Activated CD4-positive, alpha-beta memory T cell treated with anti-CD3 and anti-CD28 coated beads, Interleukin-2, amount 10 ng/mL, durations not matched to agents 7 days and 5 days (primary cell): ENCODE measurements at places on chromosomes 3 and 15.
A peak's percentile ranks its signal among the peaks of the same experiment; 100 is the strongest.

GRCh38 chr15:58313810-58314592 lies 117.8 kb upstream of the LIPC start:
- no peak for DNase-seq

DNA sequence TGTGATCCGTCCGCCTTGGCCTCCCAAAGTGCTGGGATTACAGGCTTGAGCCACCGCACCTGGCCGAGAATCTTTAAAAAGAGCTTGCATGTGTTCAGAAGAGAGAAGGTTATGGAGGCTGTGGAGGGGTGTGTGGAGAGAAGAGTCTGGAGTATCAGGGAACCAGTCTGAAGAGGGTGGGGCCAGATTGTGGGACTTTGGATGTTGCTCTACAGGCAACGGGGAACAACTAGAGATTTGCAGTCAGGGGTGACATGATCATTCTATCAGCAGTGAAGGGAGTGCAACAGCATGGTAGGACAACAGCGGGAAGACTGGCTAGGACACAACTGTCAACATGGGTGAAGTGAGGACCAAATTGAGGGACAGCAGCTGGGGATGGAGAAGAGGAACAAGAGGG lies 8.9 kb downstream of the SCAMP2 start:
- DNase-seq: no peak

DNA sequence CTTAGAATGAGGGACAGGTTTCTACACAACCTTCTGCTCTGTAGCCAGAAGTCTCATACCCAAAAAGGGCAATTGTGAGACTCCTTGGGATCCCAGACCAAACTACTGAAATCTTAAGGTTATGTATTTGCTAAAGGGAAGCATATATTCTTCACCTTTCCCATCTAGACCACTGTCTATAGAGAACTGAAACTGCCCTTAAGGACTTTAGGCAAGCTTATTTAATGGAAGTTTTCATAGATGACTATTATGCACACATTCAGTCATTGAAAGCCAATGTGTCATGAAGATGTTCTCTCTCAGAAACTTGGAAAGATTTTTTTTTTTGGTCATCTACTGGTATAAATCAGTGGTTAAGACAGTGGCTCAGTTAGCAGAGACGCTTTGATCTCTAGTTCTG lies 365.3 kb downstream of the MCTP2 start:
- no peak for DNase-seq

DNA sequence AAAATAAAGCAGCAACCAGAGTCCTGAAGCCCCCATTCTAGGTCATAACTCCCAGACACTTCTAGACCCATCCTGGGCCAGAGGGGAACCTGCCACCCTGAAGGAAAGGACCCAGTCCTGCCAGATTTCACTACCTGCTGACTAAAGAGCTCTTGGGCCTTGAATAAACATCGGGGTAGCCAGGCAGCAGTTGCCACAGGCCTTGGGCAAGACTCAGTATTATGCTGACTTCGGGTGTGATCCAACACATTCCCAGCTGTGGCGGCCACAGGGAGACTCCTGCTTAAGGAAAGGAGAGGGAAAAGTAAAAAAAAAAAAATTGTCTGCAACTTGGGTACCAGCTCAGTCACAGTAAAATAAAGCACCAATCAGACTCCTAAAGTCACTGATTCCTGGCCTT lies 23.8 kb downstream of the NEDD4 start:
- no peak for DNase-seq

DNA sequence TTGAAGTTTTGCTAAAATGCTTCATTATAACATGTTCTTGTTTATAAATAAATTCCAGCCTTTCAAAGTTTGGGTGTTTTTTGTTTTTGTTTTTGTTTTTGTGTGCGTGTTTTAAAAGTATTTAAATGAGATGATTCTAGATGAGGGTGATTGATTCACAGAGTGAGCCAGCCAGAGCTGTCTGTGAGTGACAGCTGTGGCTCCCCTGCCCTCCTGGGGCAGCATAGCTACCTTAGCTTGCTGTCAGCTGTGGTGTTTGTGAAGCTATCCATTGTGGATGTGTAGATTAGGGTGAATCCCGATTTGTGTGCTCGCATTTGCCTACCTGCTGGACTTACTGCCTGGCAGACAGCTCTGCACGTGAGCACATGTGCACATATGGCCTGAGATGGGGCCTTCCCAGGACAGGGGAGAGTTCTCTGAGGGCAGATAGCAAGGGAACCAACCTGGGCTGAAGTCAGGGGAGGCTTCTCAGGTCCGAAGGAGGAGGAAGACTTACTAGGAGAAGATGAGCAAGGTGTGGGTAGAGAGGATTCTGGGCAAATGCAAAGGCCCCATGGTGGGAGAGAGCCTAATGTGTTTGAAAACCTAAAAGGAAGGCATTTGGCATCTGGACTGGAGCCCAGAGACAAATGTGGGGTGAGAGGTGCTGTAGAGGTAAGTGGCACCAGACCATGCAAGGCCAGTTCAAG lies 124.2 kb downstream of the EEFSEC start:
- DNase-seq: no peak

GRCh38 chr3:65352951-65353350 lies 665.2 kb upstream of the ADAMTS9 start:
- no peak for DNase-seq

GRCh38 chr15:91908391-91908790 lies 54.9 kb downstream of the SLCO3A1 start:
- no peak for DNase-seq

GRCh38 chr3:58651276-58651675 lies 15.3 kb downstream of the FAM3D start:
- DNase-seq: no peak

DNA sequence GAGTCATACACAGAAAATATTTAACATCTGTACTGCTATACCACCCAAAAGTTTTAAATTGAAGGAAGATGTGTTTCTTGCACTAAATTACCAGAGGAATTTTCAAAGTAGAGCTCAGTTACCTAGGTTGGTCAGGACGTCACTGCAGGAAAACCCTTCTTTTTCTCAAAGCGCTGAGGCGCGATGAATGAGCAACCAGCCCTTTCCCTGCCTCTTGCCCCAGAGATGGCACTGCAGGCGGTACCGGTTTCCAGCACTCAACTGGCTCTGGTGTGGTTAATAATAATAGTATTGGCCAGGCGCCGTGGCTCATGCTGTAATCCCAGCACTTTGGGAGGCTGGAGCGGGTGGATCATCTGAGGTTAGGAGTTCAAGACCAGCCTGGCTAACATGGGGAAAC lies 49.3 kb downstream of the HES1 start:
- DNase-seq: no peak

GRCh38 chr3:110243081-110243480 lies 828.5 kb upstream of the NECTIN3 start:
- DNase-seq: no peak

- no peak for DNase-seq
These were observed 21.4 kb downstream of the ACKR2 start for GRCh38 chr3:42830437-42831320.

GRCh38 chr15:85131915-85132314 lies 150.3 kb downstream of the PDE8A start:
- DNase-seq: no peak

- no peak for DNase-seq
These were observed 10.6 kb downstream of the HCN4 start for GRCh38 chr15:73357999-73358665.

GRCh38 chr3:101940521-101941317 lies 91.4 kb downstream of the NFKBIZ start:
- DNase-seq: no peak

- DNase-seq: no peak
These were observed 243.8 kb downstream of the KCNH8 start for GRCh38 chr3:19392150-19392549.

DNA sequence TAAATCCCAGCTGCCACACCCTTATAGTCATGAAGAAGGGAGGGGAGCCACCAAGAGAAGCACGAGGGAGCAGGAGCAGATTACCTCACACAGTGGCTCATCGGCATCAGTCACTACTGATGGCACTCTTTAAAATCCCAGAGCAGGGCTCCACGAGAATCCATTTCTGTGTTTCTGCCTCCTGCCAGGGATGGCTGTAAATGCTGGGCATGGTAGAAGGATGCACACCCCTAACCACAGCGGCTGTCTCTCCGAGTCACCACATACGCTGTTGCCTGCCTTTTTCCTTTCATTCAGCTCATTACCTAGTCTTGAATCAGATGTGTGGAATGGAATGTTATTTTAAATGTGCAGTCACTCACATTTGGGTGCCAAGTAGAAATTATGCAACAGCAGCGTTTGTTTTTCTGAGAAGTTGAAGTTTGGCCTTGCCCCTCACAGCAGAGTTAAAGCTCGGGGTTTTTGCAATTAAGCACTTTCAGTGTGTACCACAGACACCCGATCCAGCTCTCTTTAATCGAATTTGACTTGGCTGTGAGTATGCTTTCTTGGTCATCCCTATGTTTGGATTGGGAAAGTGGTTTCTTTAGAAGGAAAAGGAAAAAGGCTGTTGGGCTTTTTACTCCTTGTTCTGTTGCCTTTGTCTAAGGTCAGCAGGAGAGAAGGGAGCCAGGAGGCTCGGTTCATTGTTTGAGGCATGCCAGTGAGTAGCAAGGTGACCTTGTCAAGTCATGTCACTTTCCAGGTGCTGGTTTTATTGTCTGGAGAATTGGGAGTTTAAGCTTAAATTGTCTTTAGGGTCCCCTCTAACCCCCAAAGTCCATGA lies 284.2 kb upstream of the TPM1 start:
- DNase-seq: no peak

- DNase-seq: no peak
These were observed 488.7 kb upstream of the TPRG1 start for GRCh38 chr3:188683032-188683521.

DNA sequence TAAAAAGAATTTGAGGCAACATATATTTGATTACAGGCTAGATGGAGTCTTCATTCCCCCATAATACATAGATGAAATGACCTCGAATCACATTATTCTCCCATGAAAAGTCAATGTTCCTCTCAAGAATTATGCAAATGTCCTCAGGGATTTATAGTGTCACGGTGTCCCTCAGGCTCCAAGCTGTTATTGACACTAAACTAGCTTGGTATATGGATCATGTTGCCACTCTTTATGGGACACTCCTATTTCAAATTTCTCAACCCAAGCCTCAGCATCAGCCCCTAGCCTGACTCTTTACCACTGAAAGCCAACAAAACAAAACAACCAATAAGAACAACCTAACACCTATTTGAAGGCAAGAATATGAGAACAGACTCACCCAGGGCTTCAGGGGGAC lies 139.8 kb downstream of the TPRG1 start:
- DNase-seq: no peak

DNA sequence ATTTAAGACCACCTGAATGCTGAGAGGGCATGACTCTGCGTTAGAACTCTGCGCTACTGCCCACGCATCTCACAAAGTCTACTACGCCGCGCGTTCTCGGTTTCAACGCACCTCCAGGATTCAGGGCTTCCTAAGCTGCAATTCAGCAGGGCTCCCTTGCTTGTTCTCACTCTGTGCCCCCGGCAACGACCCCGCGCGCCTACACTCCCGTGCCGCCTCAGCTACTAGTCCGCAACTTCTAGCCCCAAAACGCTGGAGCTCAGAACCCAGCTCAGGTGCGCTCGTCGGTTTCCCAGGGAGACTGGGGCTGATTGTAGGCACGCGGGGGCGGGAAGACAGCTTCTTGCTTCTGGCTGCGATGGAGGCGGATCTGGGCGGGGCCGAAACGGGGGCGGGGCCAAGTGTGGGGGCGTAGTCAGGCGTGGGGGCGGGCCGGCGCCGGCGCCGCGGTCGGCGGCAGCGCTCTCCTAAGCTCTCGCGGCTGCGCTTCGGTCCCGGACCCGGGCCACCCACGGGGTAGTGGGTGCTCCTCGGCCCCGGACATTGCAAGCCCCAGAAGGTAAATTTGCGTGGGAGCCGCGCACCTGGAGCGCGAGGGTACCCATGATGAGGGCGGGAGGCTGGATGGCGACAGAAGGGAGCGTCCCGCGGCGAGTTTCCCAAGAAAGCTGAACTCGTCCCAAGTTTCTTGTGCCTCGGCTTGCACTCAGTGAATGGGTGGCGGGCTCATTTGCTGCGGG lies at the start of gene ARHGEF26:
TSS of gene ARHGEF26 (plus strand) at position 430 of the 740 bp plus-strand sequence. CDS start 603 bp downstream, outside the sequence.
- peak; percentile 85 for DNase-seq

DNA sequence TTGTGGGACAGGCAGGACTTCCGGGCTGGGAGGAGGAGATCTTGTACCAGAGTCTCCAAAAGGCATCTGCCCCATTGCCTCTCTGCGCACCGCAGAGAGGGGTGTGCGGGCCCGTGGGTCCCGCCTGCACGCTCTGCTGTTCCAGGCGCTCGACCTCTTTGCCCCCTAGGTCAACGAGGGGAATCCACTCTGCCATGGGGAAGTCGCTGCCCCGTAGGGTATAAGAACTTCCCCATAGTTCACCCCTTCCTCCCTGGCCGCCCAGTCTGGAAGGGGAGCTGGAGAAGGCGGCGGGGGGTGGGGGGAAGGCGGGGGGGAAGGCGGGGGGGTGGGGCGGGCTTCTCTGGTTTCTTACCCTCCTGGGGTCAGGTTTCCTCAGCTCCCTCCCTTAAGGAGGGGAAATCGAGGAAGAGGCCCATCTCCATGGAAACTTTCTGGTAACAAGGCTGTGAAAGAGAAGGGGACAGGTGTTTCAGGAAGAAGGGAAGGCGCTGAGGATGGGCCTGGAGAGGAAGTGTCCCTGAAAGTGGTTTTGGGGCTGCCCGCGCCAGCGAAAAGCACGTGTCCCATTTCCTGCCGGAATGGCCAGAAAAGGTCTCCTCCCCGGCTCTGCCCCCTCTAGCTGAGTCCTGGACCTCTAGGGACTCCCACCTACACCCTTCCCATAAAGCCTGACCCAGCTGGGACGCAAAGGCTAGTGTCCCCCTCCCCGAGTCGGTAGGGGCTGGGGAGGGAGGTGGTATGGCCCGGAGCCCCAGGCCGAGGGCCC lies 27.5 kb downstream of the NR1I2 start:
- peak; percentile 20 for DNase-seq

DNA sequence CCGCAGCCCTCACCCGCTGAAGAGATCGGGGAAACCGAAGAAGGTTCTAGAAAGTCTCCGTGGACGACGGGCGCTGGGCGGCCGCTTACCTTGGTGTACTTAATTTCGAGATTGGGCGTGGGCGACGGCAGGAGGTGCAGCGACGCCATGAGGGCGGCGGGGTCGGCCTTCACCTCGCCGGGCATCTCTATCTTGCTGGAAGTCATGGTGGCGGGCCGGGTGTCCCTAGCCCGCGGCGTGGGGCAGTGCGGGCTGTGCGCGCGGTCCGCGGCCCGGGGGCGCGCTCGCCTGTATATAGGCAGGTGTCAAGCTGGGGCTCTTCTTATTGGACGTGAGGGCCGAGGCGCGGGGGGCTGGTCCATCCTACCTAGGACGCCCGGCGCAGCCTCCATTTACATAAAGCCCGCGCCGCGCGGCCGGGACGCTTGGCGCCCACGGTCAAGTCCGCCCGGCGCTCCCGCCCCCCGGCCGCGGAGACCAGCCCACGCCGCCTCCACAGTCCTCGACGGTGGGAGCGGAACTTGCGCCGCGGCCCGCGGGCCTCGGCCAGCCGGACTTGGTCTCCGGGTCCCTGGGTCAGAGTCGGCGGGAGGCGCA lies at the start of gene ALDH1A2:
TSS of gene ALDH1A2 (minus strand) at position 267 of the 597 bp plus-strand sequence. CDS start at position 206, 61 bp downstream.
- no peak for DNase-seq

DNA sequence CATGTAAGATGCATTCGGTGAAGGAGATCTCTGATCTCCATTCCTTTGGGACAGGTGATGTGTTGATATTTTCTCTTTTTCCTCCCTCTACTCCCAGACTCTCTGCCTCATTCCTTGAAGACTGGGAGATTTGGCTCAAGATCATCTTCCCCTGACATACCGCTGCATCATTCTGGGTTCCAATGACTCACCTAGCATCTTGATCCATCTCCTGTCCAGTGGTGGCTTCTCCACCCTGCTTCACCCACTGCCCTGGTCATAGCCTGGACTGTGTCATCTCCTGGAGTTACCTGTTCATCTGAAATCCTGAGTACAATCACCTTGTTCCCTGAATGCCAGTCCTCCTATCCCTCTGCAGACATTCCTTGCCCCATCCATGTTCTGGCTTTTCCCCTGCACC lies 57.4 kb upstream of the TRAK1 start:
- DNase-seq: no peak
